NCI-H748 treated with DMSO at 0.1 percent for 48 hours (cell line): ENCODE measurements at places on chromosomes 4 and X.

GRCh38 chrX:154032653-154033052, 13.0 kb upstream of the IRAK1 start:
- no peak for DNase-seq

GRCh38 chr4:182449186-182449929, 206.2 kb downstream of the TENM3 start:
- no peak for DNase-seq

DNA sequence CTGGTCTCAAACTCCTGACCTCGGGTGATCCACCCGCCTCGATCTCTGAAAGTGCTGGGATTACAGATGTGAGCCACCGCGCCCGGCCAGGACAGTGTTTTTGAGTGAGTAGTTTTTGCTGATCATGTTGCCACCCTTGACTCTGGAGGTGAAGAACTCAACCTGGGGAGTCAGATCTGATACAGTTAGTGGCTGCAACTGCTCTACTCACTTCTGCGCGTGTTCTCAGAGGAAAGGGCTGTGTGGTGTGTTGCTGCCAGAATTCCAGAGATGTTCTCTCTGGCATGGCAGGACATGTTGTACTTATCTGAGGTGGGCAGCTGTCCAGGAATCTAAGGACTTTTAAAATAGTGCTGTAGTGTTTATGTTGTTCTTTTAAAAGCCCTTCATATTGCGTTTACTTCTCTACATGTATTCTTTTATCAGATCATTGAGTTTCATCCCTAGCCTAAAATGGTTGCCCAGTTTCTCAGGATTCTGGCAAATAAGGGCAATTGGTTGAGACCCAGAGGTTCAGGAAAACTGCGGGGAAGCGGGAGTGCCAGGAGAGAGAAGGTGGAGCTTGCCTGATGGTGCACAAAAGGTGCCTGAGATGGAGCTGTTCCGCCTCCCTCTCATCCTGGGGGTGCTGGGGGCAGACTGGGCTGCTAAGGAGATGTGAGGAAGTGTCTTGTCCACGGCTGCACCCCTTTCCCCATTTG, 97.7 kb downstream of the ARHGAP10 start:
- DNase-seq = no peak

GRCh38 chrX:13816643-13817627, at the start of gene GPM6B:
TSS of gene GPM6B (minus strand) at chrX:13817093. CDS start at chrX:13816904, 189 bp downstream.
- DNase-seq = no peak

- DNase-seq = no peak
These were observed 64.8 kb downstream of the ADRA2C start for GRCh38 chr4:3830774-3831528.

DNA sequence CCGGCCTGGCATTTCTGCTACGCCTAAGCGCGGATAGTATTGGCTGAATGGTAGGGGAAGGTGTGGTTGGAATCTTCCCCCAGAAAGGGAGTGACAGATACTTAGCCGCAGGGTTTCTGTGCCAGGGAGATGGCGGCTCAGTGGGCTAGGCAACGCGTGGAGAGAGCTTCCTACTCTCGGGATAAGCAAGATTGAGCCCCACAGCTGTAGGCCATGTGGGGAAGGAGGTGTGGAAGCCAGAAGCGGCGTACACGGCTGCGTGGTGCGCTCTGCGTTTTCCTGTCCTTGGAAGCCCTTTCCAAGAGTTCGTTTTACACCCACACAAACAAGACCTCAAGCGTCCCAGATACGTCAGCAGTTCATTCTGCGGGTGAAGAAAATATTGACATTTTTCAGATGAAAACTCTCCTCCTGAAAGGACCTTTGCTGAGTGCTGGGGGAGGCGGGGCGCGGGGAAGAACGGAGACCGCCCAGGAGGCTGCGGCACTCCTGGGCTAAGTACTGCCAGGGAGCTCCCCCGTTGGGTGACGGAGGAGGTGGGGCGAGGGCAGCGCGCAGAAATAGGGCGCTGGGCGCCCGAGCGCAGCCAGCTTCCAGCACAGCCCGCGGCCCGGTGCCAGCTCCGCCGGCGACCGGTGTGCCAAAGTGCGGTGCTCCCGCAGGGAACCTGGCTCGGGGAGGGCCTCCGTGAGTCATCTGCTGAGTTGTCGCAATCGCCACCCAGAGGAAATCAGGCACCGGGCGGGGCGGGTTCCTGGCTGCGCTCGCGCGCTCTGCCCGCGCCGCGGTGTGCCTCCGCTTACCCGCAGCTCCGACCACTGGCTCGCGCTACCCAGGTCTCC, at the start of gene GPAT3:
Gene GPAT3 (plus strand): TSS at position 589 of the 842 bp plus-strand sequence. CDS start 515 bp downstream, outside the sequence.
- DNase-seq = peak; percentile 17

GRCh38 chr4:81566161-81566591, 94.5 kb upstream of the RASGEF1B start:
- DNase-seq = no peak
